ENCODE measurements at places on chromosomes 12 and 14.
A peak's percentile ranks its signal among the peaks of the same experiment; 100 is the strongest.

DNA sequence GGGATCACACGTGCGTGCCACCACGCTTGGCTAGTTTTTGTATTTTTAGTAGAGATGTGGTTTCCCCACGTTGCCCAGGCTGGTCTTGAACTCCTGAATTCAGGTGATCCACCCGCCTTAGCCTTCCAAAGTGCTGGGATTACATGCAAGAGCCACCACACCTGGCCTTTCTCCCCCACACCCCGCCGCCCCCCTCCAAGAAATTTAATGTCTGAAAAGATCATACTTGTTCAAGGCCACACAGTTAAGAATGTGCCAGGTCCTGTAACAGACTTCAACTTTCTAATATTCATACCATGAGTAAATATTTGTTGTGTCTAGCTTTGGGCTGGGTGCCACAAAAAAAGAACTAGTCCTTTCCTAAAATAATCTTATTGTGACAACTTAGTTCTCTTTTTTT lies 9.1 kb downstream of the GATC start:
- no peak for DNase-seq

- DNase-seq, result no peak
Measured at GRCh38 chr12:88552610-88553079, 27.6 kb downstream of the KITLG start.

DNA sequence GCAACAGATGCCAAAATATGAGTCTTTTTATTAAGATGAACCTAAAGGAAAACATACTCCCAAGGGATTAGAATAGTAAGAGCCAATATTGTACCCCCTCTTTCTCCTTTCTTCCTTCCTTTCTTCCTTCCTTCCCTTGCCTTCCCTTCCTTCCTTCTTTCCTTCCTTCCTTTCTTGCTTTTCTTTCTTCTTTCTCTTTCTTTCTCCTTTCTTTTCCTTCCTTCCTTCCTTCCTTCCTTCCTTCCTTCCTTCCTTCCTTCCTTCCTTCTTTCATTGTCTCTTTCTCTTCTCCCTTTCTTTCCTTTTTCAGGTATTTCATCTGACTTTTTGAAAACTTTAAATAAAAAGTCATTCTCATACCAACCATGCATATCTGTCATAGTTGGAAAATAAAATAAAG lies 892.5 kb downstream of the LRFN5 start:
- no peak for DNase-seq

- DNase-seq, result no peak
Measured at GRCh38 chr14:61611880-61612630, 83.3 kb upstream of the HIF1A start.

GRCh38 chr14:62162998-62163589 lies 400.9 kb downstream of the SNAPC1 start:
- peak; percentile 55 for DNase-seq

GRCh38 chr12:118520214-118521035 lies 144.1 kb downstream of the SUDS3 start:
- no peak for DNase-seq

DNA sequence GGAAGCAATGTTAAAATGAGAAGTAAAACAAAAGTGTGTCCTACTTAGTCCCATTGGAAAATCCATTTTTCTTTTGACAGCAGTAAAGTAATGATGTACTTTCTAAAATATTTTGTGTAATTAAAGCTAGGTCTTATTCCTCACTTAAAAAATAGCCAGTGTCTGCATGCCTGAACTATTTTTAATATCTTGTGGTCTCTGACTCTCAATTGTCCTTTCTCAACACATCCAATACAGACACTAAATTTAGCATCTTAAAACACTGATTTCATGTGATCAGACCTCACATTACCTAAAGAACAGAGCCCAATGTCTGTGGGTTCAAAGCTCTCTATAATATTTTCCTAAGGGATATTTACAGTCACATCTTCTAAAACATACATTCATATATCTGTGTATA lies 108.0 kb downstream of the DERA start:
- no peak for DNase-seq

- no peak for DNase-seq
Measured at GRCh38 chr12:118418385-118419057, 42.2 kb downstream of the SUDS3 start.

All from NCI-H524 (cell line).